ENCODE measurements at places on chromosomes 7 and 10.

DNA sequence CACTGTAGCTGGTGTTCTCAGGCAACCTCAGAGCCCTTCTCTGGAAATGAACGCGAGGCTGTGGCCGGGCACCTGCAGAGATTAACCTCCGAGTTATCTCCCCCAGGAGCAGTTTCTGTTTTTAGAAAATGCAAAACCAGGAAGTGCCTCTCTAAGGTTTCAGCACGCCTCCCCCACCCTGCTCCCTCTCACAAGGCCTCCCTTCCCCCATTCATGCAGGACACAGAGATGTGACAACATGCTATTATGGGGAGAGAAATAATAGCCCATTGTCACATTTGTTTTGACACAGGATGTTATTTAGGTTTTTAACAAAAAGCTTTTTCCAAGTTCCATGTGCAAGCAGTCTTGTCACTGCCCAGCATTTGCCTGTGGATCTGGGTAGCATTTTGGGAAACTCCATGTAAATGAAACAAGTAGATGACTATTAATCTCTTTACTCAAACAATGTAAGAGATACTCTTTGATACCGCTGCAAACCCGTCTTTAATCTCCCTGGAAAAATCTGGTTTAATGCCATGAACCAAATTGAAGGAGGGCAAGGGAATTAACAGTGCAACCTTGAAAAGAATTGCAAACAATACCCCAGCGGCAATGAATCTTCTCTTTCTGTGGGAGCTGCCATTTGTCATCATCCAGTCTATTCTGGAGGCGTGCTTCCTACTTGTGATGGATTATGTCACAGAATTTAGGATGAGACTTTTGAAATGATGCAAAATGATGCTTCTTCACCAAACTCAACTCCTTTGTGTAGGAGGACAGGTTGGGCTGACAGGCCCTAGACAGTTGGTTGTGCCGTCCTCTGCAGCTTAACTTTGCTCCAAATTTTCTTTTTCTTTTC lies 86.5 kb upstream of the NMT2 start:
- peak; percentile 48 for DNase-seq

DNA sequence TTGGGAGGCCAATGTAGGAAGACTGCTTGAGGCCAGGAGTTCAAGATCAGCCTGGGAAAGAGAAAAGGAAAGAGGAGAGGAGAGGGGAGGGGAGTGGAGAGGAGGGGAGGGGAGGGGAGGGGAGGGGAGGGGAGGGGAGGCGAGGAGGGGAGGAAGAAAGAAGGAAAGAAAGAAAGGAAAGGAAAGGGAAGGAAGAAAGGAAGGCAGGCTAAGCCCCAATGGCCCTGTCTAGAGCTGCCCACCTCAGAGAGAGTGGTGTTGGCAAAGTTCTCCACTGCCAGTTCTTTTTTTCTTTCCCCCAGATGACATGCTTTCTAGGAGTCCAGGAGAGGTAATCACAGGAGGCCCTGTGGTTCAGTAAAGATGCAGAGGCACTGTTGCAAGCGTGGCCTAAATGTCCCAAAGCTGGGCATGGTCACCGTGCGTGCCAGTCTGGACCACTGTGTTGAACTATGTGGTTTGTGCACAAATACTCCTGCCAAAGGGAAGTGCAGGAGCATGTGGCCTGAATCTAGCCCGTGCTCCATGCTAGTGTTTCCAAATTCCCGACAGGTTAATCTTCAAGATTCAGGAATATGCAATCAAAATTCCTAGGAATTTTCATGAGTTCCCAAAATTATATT lies 39.7 kb downstream of the ODAD2 start:
- DNase-seq: no peak

GRCh38 chr10:78269060-78269459 lies 235.4 kb downstream of the RPS24 start:
- DNase-seq: no peak

DNA sequence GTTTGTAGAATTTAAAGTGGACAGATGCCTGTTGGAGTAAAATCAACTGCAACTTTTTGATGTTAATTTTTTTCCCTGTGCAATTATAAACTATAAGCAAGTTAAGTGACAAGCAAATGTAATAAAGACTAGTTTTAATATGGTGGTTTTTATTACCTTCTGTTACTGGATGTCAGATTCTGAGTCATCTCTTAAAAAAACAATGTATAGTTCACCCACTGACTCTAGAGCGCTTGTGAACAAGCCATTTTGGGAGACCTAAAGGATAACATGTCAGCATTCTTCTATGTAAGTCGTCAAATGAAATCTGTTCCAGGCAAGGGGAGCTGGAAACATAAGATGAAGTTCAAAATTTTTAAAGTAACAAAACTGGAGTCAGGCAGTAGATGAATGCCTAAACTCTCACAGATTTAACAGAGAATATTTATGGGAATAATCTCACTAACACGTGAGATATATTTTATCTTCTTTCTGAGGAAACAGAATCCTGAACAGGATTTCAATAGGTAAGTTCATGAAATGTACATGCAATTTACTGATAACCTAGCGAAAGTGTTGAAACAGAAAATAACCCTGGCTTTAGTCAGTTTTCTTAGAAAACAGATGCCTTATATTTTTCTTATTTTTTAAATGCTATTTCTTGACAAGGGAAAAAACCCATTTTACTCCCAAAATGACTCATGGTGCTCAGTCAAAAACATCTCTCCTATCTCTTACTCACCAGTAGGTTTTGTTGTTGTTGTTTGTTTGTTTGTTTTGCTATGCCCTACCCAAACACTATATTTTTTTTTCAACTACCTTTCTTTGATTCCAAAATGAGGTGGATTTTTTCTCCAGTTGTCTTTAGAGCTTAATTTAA lies 91.7 kb downstream of the SLC39A12 start:
- no peak for DNase-seq

- no peak for DNase-seq
These were observed 155.7 kb downstream of the SORCS3 start for GRCh38 chr10:104796823-104797222.

DNA sequence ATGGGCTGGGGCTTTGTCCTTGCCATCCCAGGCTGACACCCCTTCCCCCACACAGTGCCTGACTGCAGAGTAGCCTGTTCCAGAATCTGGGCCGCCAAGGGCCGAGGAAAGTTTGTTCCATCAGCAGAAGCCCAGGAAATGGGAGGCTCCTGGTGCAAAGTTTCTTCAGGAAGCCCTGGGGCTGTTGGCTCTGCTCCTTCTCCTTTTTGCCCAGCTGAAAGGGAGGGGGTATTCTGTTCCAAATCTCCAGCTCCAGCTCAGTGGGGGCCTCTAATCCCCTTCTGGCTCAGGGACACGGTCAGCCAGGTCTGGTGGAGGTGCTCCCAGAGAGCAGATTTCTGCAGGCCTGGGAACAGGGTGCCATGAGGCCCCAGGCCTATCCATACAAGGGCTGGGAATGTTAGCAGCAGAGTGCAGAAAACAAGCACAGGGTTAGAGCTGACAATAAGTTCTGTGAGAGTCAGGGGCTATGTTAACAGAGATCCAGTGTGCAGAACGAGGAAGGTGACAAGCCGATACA lies 399.5 kb downstream of the RPS24 start:
- DNase-seq: no peak

DNA sequence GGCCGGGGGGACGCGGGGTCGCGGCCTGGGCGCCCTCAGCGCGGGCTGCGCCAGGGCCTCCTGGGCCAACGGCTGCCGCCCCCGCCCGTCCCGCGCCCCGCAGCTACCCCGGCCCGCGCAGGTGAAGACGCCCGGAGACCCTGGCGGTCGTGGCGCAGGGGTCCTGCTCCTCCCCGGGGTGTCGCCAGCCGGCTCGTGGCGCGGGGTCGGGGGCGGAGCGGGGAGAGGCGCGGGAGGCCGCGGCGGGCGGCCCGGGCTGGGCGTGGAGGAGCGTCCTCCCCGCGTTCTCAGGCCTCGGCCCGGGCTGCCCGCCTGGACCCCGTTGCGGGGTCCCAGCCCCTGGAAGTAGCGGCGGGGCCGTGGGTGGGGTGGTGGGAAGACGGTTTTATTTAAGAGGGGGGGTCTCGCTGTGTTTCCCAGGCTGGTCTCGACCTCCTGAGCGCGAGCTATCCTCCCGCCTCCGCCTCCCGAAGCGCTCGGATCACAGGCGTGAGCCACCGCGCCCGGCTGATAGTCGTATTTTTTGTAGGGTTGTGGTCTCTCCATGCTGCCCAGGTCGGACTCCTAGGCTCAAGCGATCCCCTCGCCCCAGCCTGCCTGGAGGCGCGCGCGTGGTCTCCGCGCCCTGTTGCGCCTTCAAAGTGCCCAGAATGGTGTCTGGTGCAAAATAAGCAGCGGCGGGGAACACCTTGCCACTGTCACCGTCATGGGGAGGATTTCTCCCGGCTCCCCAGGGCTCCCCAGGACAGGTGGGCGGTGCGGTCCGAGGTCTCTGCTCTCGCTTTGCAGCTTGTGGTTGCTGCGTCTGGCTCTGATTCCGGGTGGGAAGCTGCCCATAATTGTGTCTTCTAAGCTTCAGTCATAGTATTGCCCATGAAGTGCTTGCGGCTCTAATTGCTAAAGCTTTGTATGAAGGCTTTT lies 15.3 kb upstream of the SUN1 start:
- DNase-seq: peak; percentile 52

DNA sequence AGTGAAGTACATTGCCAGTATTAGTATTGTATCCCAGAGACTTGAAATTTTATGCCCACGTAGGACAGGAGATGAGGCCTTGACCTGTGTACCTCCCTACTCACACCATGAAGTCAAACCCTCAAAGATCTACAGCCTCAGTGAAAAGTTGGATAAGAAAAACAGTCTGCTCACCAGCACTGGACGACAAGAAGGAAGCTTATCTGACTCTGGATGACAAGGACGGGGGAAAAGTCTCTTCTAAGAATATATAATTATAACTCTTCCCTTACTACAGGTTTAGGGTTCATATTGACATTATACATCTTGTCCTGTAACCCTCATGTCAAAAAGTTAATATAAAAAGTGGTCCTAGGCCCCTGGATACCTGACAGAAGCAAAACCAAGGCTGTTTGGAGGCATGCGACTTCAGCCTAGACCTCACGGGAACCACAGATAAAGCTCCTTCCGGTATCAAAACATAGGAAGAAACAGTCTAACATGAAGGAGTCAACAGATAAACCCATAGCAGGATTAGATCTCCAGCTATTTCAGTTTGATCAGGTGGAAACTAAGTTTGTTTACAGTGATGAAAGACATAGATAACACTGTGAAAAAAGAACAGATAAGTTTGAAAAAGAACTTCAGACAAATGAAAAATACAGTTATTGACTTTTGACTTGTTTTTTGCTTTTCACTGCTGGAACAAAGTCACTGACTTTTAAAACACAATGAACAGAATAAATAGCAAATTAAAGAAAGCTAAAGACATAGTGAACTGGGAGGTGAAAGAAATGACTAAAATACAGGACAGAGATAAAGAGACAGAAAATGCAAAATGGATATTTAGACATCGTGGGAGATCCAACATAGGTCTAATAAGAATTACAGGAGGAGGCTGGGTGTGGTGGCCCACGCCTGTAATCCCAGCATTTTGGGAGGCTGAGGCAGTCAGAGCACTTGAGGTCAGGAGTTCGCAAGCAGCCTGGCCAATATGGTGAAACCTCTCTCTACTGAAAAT lies 145.9 kb downstream of the PHTF2 start:
- DNase-seq: no peak

GRCh38 chr7:155509725-155510551 lies 36.4 kb downstream of the CNPY1 start:
- no peak for DNase-seq

DNA sequence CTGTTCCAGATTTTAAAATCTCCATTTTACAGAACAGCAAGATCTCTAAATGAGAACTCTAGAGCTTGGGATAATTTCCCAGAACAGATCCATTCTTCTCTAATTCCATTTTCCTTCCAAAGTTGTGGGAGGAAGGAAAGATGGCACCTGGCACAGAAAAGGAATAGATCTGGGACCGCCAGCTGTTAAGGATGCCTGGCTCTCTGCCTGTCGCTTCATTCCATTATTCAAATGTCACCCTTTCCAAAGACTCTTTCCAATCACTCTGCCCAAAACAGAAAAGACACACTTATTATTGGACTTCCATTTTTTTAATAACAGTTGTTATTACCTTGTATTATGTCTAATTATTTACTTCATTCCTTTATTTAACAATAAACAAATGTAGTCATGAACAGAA lies 751 bp upstream of the OR9A2 start:
- DNase-seq: no peak

- DNase-seq: no peak
These were observed 590.2 kb downstream of the MAGI2 start for GRCh38 chr7:78863281-78863680.

- no peak for DNase-seq
These were observed 487.8 kb upstream of the TEX47 start for GRCh38 chr7:89283302-89283701.

- DNase-seq: no peak
These were observed 28.3 kb downstream of the NCAPG2 start for GRCh38 chr7:158676171-158676840.

- DNase-seq: no peak
These were observed 76.3 kb downstream of the GLCCI1 start for GRCh38 chr7:8044761-8045430.

All from GM13977 (cell line).